Small intestine (tissue), 16 donors: ENCODE measurements at places on chromosomes 5 and 9.

- DNase-seq, result no peak
These were observed 377.4 kb downstream of the PTPRD start for GRCh38 chr9:10235376-10235775.

GRCh38 chr5:59268756-59269415 lies 624.6 kb downstream of the PDE4D start:
- DNase-seq, result no peak

- DNase-seq, result no peak
These were observed 330.5 kb downstream of the TLR4 start for GRCh38 chr9:118034701-118035100.

DNA sequence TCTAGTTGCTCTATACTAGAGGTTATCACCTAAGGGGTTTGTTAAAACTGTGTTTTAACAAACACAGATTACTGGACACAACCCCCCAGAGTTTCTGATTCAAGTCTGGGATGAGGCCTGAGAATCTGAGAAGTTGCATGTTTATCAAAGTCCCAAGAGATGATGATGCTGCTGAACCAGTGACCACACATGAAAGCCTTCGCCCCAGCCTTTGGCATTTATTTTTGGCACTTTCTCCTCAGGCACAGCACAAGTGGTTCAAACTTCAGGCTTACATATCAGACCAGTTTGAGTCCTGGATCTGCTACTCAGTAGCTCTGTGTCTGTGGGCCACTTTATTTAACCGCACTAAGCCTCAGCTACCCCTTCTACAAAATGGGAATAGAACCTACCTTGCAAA lies 407.2 kb upstream of the PIK3R1 start:
- no peak for DNase-seq

DNA sequence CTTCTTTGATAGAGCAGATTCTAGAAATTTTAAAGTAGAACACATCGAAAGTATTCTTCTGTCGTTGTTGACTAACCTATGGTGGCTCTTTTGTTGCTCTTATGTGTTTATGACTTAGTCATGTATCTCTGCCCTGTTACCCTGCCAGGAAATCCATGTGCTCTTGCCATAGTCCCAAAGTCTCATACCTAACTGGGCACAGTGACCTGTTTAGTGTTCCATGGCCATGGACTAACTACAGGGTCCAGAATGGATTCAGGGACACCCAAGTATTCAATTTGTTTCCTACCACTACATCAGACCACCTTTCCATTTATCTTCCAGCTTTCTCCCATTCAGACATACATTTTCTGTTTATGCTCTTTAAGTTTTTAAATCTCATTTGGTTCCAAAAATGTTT lies 18.0 kb downstream of the SLC44A1 start:
- no peak for DNase-seq

DNA sequence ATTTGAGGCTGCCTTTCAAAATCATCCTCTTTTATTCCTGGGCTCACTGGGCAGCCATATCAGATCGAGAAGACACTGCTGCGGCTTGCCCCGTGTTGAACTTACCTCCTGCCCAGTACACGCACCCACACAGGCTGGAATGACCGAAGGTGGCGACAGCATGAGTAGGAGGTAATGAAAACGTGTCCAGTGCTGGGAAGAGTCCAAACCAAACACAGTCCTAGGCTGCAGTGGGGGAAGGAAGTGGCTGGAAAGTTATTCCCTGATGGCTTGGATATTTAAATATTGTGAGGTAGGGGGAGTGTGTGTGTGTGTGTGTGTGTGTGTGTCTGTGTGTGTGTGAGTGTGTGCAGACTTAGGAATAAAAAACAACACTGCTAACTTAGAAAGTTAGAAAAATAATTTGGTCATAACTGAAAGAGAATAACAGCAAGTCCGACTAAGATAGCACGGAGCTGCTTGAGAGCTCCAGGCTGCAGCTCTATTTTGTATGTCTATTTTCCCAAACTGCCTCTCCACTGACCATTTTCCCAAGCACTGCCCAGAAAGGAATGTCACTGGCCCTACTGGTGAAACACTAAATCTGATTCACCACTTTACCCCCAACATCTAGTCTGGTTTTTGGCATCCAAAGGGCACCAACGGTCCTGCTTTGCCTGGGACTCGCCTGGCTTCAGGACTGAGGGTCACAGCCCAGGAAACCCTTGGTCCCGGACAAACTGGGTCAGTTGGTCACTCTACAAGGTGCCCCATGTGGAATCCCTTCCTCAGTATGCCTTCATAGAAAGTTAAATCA lies 41.2 kb downstream of the ANKH start:
- DNase-seq, result no peak

- no peak for DNase-seq
These were observed 17.2 kb downstream of the TMEM252 start for GRCh38 chr9:68523367-68523936.

- DNase-seq, result no peak
These were observed 24.2 kb upstream of the CFAP157 start for GRCh38 chr9:127682351-127683136.

DNA sequence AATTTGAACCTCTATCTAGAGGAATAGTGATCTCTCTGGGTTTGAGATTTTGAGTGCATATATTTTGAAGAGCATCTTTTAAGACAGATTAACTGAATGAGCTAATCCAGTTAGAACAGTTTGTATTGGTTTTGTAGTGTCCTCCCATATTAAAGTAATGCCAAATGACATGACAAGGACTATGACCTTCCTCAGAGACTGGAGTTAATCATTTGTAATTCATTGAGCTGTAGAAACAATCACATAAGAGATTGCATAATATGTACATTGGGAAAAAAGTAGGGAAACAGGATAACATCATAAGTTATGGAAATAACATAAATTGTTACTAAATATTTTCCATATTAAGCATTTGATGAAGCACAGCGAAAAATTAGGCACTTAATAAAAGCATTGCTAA lies 45.8 kb upstream of the PRDM9 start:
- no peak for DNase-seq

DNA sequence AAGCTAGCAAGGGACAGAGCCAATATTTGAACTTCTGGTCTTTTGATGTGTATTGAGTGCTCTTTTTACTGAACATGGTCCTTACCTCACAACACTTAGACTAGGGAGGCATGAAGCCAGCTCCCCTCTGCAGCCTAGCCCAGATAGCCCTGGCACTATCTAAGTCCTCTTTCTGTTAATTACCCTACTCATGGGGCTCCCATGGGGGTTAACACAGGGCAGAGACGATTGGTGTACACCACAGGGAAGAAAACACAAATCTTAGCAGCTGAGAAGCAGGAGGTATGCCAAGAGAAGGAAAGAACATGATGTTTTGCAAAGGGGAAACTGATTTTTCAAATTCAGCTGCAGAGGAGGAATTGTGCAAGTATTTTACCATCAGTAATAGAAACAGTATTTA lies 383.8 kb downstream of the TMEM232 start:
- DNase-seq, result no peak

- peak; percentile 93 for DNase-seq
These were observed at the start of gene ABCA1 for GRCh38 chr9:104927912-104928740. Gene ABCA1, minus strand, starts transcription at chr9:104928155. Its CDS starts 24,476 bp downstream, at chr9:104903679.

GRCh38 chr5:106680330-106680729 lies 990.4 kb downstream of the EFNA5 start:
- no peak for DNase-seq

DNA sequence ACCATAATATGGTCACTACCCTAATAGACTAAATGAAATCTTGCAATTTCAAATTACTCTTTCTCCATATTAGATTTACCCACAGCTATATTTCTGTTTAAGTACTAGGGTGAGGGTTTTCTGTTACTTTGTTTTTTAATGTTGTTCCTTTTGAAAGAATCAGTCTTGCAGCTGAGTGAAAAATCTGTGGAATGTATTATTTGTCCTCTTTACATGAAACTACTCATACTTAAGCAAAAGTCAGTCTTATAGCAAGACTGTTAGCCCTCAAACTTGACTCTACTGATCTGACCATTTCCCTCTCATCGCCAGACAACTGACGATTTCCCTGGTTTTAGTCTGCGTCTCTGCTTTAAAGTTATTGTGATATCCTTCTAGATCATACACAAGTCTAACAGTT lies 84.0 kb downstream of the PIK3R1 start:
- no peak for DNase-seq

GRCh38 chr5:68708842-68709170 lies 385.0 kb upstream of the SLC30A5 start:
- DNase-seq, result no peak

DNA sequence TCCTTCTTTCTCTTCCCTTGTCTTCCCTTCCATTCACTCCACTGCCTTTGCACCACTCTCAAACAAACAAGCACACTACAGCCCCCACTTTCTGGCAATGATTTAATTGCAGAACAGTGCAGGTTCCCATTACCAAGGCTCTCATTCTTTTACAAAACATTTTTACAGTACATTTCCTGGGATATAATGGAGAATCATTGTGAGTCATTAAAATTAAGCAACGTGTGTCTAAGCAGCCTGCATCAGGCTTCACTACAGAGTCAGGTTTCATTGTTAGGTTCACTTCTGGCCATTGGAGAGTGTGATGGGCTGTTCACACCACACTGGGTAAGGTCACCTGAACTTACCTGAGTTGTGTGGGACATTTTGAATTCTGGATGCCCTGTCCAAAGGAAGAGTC lies 303.5 kb downstream of the TRIM32 start:
- no peak for DNase-seq

- DNase-seq, result no peak
These were observed 228.7 kb downstream of the TUSC1 start for GRCh38 chr9:25449503-25449902.

DNA sequence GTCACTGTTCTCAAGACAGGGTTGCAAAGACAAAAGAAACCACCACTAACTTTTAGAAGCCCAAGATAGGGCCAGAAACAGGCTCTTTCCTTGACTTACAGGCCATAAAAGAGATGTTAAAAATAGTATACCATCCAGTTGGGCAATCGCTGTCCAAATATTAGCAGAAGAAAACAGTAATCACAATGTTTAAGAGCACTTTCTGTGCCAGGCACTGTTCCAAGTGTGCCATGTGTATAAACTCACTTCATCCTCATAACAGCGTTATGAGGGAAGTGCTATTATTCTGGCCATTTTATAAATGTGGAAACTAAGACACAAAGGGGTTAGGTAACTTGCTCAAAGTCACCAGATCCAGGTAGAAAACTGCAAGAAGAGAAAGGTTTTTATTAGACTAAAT lies 111.7 kb downstream of the KCNN2 start:
- no peak for DNase-seq

DNA sequence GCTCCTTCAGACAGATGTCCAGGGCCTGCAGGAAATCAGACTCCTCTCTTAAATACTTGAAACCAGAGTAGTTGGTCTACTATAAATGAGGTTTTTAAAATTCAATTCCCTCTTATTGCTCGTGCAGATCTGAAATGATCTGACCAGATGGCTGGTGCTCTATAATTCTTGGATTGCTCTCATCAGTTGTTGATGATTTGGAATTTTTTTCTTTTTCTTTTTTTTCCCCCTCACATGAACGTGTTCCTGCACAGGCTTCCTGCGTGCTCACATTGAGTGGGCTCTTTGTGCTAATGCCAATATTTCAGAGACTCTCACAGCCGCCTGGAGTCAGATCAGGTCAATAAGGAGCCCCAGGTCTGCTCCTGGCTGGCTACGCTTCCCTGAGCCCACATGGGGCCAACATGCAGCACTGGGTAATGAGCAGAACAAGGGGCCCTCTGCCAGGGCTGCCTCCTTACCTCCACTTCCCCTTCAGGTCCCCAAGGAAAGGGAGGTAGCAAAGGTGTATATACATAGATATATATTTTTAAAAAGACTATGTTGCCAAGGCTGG lies 82.0 kb downstream of the SIL1 start:
- DNase-seq, result no peak

DNA sequence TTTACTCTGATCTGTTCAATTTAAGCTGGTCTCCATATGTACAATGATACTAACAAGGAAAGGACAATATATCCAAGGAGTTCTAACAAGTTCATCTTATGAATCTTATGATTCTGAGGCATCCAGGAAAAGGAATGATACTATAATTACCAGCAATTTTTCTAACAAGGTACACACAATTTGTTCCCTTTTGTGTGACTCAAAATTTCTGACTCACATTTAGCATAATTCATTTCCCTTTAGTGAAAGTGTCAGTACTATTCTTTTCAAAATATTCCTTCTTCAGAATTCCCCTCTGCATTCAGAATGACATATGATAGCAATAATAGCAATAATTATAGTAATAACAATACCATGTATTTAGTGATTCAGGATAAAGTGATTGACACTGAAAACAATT lies 594.8 kb downstream of the DMRTA1 start:
- DNase-seq, result no peak

GRCh38 chr9:33893861-33894260 lies 76.9 kb downstream of the UBE2R2 start:
- DNase-seq, result no peak

DNA sequence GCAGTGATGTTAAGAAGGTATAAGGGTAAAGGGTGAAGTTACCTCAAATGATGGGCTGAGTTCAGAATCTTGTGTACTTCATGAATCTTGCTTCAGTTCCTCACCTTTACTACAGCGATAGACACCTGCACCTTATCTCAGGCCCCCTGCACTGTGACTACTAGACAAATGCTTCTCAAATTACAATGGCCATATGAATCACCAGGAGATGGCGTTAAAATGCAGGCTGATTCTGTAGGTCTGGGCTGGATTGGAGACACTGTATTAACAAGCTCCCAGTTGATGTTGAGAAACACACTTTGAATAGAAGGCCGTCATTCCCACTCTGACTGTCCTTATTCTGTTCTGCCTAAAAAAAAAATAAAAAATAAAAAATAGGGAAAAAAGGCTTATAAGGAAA lies 29.8 kb downstream of the TARS1 start:
- no peak for DNase-seq

- DNase-seq, result no peak
These were observed 10.6 kb downstream of the FGFR4 start for GRCh38 chr5:177097016-177097985.

GRCh38 chr9:34546834-34547827 lies 24.3 kb upstream of the ENHO start:
- DNase-seq, result peak; percentile 47

DNA sequence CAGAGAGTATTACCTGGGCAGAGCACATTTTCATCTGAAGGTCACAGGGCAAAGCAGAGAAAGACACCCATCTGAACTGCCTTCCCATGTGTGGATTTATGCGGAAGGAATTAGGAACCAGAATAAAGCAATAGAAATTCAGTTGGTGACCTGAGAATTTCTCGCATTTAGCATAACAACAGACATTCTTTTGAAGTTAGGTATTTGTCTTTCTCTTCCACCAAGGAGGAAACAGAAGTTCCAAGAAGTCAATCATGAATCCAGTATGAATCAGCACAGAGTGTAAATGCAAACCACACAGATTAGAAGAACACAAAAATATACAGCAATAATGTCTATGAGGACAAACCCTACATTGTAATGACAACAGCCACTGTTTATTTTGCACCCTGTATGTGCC lies 515.2 kb upstream of the BRINP1 start:
- no peak for DNase-seq

- DNase-seq, result no peak
These were observed 133.9 kb upstream of the MTAP start for GRCh38 chr9:21668516-21668915.

GRCh38 chr5:135195270-135195608 lies 161.2 kb upstream of the PITX1 start:
- DNase-seq, result no peak
